ENCODE measurements at places on chromosomes 1 and 21. TPM values are rescaled to one million over a fixed set of nuclear protein-coding genes. Genes with fewer than 3 reads are reported as not detected.

Gene NBPF8
- total RNA-seq = 1.6 TPM

Gene ZMYND12
- total RNA-seq = 1.9 TPM

Gene S100A2
- total RNA-seq = not detected

Gene GNL2
- 20.8 TPM for total RNA-seq

Gene PIK3R3
- 33.3 TPM for total RNA-seq

Gene SPATA21
- total RNA-seq = not detected

Gene PGBD5
- 11.3 TPM for total RNA-seq

Gene OR10J1
- total RNA-seq = not detected

Gene COL9A2
- 0.23 TPM for total RNA-seq

Gene FLVCR1
- 2.2 TPM for total RNA-seq

Gene P3H1
- 6.4 TPM for total RNA-seq

Gene LCK
- total RNA-seq = 1.0 TPM

Gene OR6K3
- total RNA-seq = not detected

Gene SNAPIN
- 60.6 TPM for total RNA-seq

Gene CPTP
- 49.4 TPM for total RNA-seq

Gene CD2
- total RNA-seq = 1.6 TPM

Gene DFFB
- total RNA-seq = 4.1 TPM

Gene SPRR2A
- not detected for total RNA-seq

Gene SHCBP1L
- total RNA-seq = not detected
